ENCODE measurements at places on chromosomes 13 and 19. TPM values are rescaled to one million over a fixed set of nuclear protein-coding genes. Genes with fewer than 3 reads are reported as not detected.

Gene FAM124A
- polyA plus RNA-seq = 1.2 TPM

Gene CRB3
- 41.7 TPM for polyA plus RNA-seq

Gene MBOAT7
- polyA plus RNA-seq = 97.9 TPM

Gene NCCRP1
- 0.33 TPM for polyA plus RNA-seq

Gene LHB
- polyA plus RNA-seq = not detected

Gene CXCL17
- 0.07 TPM for polyA plus RNA-seq

Gene GJB6
- 0.25 TPM for polyA plus RNA-seq

Gene ZNF681
- 5.1 TPM for polyA plus RNA-seq

Gene WDR87
- polyA plus RNA-seq = 0.01 TPM

Gene FIZ1
- 13.9 TPM for polyA plus RNA-seq

Gene CCL25
- 1,345 TPM for polyA plus RNA-seq

Gene ZNF528
- polyA plus RNA-seq = 36.5 TPM

Gene TNFSF11
- 1.3 TPM for polyA plus RNA-seq

Gene ZIK1
- polyA plus RNA-seq = 8.7 TPM

Gene ZNF569
- 5.0 TPM for polyA plus RNA-seq

Gene SLC6A16
- 0.61 TPM for polyA plus RNA-seq

Gene CYP4F8
- polyA plus RNA-seq = not detected

Gene CEACAM16
- polyA plus RNA-seq = not detected

Gene POU4F1
- polyA plus RNA-seq = 0.48 TPM

Gene KDELR1
- 253 TPM for polyA plus RNA-seq

Gene PPP1R13L
- polyA plus RNA-seq = 11.0 TPM

Gene FPR3
- polyA plus RNA-seq = 4.9 TPM

Gene MYH14
- 221 TPM for polyA plus RNA-seq

Gene CGB8
- polyA plus RNA-seq = not detected

Gene ZNF155
- 7.7 TPM for polyA plus RNA-seq

Gene PPP1R37
- 40.3 TPM for polyA plus RNA-seq

Gene F10
- polyA plus RNA-seq = 125 TPM

Gene LILRB5
- 7.6 TPM for polyA plus RNA-seq

Gene GAPDHS
- not detected for polyA plus RNA-seq

Gene PRR19
- 0.91 TPM for polyA plus RNA-seq

Gene PEG3
- 24.4 TPM for polyA plus RNA-seq

Gene ZC3H4
- 27.4 TPM for polyA plus RNA-seq

Gene GFY
- not detected for polyA plus RNA-seq

Gene DAND5
- polyA plus RNA-seq = 0.06 TPM

Gene TTC9B
- 3.1 TPM for polyA plus RNA-seq

Gene MEF2B
- polyA plus RNA-seq = 1.4 TPM

Gene DCT
- polyA plus RNA-seq = 0.13 TPM

Gene DNAJC15
- polyA plus RNA-seq = 26.7 TPM

Gene TMEM190
- 0.93 TPM for polyA plus RNA-seq

Gene TEKTIP1
- polyA plus RNA-seq = 3.2 TPM

Gene LINGO3
- polyA plus RNA-seq = 0.66 TPM

Gene INAFM1
- polyA plus RNA-seq = 9.2 TPM

Gene KCTD15
- 28.1 TPM for polyA plus RNA-seq

Gene SLC7A10
- polyA plus RNA-seq = 20.9 TPM

Gene DZIP1
- polyA plus RNA-seq = 16.9 TPM

Gene TRPC4
- polyA plus RNA-seq = 1.3 TPM

Gene S1PR4
- 0.55 TPM for polyA plus RNA-seq

Gene BRCA2
- 3.4 TPM for polyA plus RNA-seq

Gene FUT2
- polyA plus RNA-seq = 105 TPM

Gene COLGALT1
- polyA plus RNA-seq = 50.4 TPM

Gene NOVA2
- polyA plus RNA-seq = 2.5 TPM

Gene TUBA3C
- polyA plus RNA-seq = not detected

Gene CD70
- polyA plus RNA-seq = not detected

Gene KIR2DL3
- polyA plus RNA-seq = 0.27 TPM

Gene JAK3
- 9.9 TPM for polyA plus RNA-seq

Gene RB1
- polyA plus RNA-seq = 34.8 TPM

Gene CD22
- 2.2 TPM for polyA plus RNA-seq

Gene CYP2F1
- polyA plus RNA-seq = 0.06 TPM

Gene ABCA7
- polyA plus RNA-seq = 5.7 TPM
